SW480 (cell line): ENCODE measurements at places on chromosomes 4 and X.

- no peak for DNase-seq
These were observed 554.8 kb upstream of the TENM3 start for GRCh38 chr4:181688432-181688831.

GRCh38 chrX:54529151-54529550 is 868 bp upstream of the GNL3L start:
- no peak for DNase-seq

GRCh38 chrX:65990702-65991101 is 49.2 kb downstream of the VSIG4 start:
- no peak for DNase-seq

DNA sequence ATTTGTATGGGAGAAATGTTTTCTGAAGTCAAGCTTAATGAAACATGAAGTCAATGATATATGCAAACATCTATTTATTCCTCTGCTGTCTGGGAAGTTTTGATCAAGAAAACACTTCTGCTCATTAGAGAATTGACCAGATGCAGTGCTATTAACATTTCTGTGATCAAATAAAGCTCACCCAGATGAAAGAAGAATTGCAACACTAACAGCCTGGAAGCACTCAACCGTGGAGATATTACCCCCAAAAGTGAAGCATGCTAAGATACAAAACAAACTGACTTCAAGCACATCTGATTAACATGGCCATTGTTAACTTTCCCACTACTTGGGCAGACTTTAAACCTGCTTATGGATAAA is 73.7 kb upstream of the GUCY1A1 start:
- no peak for DNase-seq

GRCh38 chrX:124342174-124342867 is 4.0 kb upstream of the SH2D1A start:
- DNase-seq, result no peak

DNA sequence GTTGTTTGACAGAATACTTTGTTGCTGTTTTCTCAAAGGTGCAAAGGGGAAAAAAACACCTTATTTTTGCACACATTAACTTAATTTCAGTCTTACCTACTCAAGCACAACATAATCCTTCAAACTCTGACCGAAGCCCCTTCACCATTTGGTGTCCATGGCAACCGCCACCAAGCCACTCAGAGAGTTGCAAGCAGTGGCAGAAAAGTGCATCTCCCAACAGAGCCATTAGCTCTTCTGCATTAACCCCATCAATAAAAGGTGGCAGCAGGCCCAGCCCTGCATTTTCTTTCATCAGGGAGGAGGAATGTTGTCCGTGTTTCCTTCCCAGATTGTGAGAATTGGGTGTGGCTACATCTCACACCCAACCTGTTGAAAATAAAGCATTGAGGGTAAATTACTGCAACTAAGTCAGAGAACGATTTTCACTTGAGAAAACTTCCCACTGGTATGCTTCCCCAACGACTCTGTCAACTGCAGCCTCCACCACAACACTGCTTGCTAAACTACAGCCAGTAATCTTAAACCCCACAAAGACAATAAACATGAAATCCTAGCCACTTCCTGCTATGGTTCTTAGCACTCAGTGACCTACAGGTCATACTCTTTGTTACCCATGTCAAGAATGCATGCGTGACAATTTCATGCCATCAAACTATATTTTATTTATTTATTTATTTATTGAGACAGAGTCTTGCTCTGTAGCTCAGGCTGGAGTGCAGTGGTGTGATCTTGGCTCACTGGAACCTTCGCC is 154.0 kb downstream of the GRIA3 start:
- no peak for DNase-seq

DNA sequence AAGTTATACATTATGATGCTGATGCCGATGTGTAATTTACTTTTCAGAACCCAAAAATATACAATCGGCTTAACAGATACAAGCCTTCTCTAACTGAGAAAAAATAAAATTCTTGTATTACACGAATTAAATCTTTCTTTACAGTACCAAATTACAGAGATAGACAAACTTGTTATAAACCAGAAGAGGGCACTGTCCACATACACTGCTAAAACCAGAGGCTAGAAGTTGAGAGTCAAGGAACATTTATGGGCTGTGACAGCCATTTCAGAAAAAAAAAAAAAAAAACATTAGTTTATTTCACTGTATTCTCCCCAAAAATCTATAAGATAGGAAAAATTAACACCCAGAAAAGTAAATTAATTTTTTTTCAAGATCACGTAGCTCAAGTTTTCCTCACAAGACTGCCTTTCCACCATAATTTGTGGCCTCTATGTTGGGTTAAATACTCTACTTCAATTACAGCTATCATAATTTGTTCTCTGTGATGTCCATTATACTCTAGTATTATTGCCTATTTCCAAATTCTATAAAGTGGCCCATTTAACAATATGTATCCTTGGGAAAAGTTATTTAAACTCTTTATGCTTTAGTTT is 12.0 kb downstream of the EREG start:
- DNase-seq, result peak; percentile 68

DNA sequence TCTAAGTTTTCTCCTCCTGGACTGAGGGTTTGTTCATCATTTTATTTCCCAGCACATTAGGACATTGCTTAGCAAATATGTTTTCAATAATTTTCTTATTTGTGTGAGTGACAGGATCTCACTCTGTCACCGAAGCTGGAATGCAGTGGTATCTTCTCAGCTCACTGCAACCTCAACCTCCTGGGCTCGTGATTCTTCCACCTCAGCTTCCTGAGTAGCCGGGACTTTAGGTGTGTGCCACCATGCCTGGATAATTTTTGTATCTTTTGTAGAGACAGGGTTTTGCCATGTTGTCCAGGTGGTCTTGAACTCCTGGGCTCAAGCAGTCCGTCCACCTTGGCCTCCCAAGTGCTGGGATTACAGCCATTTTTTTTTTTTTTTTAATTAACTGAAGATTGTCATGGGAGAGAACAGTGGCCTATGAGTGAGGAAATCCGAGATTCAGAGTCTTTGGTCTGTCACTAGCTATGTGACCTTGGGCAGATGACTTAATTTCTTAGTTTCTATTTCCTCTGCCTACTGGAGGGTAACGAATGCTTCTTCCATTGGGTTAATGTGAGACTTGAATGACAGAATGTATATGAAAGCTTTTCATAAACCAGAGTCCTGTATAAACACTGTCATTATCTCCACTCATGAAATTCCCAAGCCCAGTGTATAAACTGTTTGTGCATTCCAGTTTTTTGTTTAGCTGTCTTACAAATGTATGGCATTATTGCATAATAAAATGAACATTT is 23.9 kb downstream of the MOB1B start:
- DNase-seq, result no peak

- no peak for DNase-seq
These were observed 155.9 kb downstream of the ARHGAP6 start for GRCh38 chrX:11509786-11510185.

- no peak for DNase-seq
These were observed 50.7 kb downstream of the MRPL1 start for GRCh38 chr4:77913348-77913747.

GRCh38 chr4:15695240-15695699 is 7.6 kb upstream of the BST1 start:
- DNase-seq, result peak; percentile 50

GRCh38 chrX:117834076-117834475 is 282.5 kb downstream of the KLHL13 start:
- DNase-seq, result peak; percentile 59

- DNase-seq, result no peak
These were observed 105.7 kb upstream of the PTCHD1 start for GRCh38 chrX:23228950-23229448.

- no peak for DNase-seq
These were observed 104.4 kb downstream of the STIM2 start for GRCh38 chr4:26964994-26965393.

DNA sequence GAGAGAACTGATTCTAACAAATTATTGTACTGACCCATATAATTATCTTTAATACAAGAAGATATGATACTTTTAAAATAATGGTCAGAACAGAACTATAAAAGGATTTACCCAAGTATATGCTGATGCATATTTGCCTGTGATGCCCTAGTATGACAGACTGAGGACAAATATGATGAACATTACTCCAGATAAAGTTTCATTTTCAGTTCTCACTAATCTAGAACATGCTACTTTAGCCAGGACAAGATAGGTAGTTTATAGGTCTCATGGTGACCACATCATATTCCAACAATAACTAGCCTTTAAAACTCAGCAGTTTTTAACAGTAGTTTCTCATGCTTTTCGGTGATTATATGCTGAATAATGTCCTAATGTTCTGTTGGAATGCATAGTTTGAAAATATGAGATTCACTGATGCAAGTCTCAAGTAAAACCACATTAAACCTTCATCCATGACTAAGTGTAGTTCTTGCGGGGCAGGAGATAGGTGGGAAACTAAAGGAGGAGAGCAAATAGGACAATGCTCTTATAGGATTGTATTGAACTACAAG is 295.2 kb upstream of the AGA start:
- DNase-seq, result no peak

GRCh38 chr4:145988628-145989027 is 50.0 kb upstream of the ZNF827 start:
- DNase-seq, result no peak

DNA sequence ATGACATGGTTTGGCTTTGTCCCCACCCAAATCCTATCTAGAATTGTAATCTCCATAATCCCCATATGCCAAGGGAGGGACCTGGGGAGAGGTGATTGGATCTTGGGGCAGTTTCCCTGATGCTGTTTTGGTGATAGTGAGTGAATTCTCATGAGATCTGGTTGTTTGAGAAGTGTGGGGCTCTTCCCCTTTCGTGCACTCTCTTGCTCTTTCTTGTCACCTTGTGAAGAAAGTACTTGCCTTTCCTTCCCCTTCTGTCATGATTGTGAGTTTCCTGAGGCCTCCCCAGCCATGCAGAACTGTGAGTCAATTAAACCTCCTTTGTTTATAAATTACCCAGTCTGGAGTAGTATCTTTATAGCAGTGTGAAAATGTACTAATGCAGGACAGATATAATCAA is 36.4 kb upstream of the FREM3 start:
- no peak for DNase-seq

DNA sequence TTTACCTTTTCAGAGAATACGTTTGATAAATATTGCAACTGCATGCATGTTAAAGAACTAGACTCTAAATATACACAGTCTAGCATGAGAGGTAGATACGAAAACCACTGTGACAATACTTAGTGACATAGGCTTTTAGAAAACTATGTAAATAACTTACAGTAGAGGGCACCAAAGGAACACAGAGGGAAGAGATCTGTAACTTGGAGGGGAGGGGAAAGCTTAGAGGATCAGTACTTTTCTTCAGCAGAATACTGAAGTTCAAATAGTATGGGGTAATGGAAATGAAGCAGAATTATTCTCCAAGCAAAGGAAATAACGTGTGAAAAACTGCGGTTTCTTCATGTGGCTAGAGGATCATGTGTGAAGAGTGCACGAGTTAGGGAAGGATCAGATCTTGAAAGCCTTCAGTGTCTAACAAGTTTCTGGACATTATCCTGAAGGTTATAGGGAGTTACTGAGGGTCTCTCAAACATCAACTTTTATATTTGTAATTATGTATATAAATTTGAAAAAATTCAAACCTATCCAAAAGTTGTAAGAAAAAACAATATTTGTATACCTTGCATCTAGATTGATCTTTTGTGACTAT is 264.3 kb downstream of the NPFFR2 start:
- DNase-seq, result peak; percentile 37

- no peak for DNase-seq
These were observed 204.7 kb upstream of the STK26 start for GRCh38 chrX:131818297-131818936.

DNA sequence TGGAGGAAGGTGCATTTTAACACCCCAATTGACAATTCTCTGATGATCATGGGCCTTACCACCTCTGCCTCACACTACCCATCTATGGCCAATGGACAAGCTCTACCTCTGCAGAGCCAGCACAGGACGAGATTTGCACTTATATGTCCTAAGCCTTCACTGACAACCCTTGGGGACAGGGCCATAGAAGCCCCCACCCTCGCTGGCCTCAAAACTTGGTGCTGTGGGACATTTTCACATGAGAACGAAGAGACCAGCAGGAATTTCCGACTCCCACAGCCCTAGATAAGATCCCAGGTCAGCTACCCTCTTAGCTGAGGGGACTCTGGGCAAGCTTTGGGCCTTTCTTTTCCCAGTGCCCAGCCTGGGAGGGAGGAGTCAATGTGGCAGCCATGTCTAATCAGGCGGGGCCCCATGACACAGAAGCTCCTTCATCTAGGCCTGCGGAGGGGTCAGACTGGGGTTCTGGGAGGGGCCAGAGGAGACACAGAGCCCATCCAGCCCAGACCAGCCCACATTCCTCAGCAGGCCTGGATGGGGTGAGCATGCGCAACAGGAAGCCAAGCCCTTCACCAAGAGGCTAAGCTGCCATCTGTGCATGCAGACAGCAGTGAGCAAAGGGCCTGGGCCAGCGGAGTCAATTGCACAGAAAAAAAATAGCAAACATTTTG is 12.1 kb downstream of the PJA1 start:
- peak; percentile 25 for DNase-seq

GRCh38 chr4:125801373-125801772 is 486.6 kb downstream of the FAT4 start:
- DNase-seq, result no peak

GRCh38 chr4:156977435-156978160 is 6.0 kb upstream of the PDGFC start:
- no peak for DNase-seq

DNA sequence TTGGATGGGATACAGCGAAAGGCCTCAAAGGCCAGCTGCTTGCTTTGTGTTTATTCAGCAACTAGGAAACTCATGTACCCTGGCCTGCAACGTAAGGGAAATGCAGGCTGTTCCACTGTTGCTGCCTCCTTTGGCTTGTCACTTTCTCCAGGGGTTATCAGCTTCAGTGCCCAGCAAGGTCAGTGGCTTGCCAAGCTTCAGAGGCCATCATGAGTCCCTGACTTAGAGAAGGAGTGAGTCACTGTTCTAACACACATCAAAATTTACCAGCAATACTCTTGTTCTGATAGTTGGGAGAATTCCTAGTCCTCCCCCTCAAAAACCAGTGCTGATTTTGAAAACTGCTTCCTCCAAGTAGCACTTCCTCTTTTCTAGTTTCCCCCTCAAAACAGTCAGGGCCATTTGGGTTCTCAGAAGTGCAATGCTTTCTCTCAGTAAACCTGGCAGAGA is 250.8 kb downstream of the ARHGAP24 start:
- DNase-seq, result no peak

DNA sequence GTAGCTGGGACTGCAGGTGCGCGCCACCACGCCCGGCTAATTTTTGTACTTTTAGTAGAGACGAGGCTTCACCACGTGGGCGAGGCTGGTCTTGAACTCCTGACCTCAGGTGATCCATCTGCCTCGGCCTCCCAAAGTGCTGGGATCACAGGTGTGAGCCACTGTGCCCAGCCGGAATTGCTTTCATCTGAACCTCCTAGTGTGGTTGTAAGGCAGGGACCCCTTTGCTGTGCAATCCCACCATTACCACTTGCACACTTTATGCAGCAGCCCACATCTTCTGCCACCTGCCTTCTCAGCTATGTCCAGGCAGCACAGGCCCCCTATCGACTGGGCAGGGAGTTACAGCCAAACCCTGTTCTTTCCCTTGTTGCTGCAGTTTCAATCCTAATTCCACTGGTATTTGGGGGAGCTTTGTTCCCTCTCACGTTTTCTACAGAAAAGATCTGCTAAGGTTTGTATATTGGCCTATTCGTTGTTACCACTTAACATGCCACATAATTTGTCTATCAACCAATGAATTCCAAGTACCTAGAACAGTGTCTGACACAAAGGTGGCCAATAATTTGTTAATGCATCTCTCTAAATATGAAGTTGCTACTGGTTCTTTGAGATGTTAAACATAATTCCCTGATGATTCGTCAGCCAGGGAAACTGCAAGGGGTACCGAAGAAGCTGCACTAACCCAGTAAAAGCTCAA is 6.5 kb downstream of the RPL39 start:
- no peak for DNase-seq
